ENCODE measurements at places on chromosomes 7 and 10.

DNA sequence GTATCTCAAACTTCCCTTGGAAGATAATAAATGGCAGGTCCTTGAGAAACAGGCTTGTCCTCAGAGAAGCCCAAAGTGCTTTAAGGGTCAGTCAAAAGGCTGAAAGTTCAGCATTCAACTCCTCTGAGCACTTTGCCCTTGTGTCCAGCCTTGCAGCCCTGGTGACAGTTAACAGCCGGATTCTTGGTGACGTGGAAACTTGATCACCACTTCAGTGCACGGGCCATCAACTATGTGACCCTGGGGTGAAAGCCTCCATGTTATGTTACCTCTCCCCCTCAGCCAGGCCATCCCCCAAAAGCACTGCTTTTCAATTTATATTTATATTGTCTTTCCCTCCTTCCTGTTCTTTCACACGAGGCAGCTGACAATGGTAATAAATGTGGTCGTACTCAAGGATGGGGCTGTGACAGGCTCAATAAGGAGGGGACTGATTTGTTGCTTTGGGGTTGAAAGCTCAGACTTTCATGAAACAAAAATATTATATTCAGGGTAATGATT lies 164.0 kb upstream of the NRP1 start:
- DNase-seq, result no peak

DNA sequence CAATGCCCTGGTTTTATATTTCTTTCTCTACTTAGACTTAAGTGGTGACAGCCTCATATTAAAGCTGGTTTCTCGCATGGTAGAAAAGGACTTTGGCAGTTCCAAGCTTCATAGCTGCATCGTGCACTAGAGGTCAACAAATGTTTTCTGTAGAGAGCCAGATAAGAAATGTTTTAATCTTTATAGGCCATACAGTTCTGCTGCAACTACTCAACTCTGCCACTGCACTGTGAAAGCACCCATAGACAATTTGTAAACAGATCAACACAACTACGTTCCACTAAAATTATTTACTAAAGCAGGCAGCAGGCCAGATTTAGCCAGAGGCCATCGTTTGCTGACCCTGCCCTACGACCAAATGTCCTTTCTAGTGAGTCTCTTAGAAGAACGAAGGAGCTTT lies 36.7 kb downstream of the CSGALNACT2 start:
- no peak for DNase-seq

GRCh38 chr10:63481815-63482421 lies 16.1 kb upstream of the JMJD1C start:
- DNase-seq, result no peak

- no peak for DNase-seq
Measured at GRCh38 chr7:117008886-117009531, 55.7 kb downstream of the ST7 start.

GRCh38 chr7:95493247-95493646 lies 7.5 kb downstream of the ASB4 start:
- DNase-seq, result no peak

GRCh38 chr7:158190756-158191155 lies 396.9 kb downstream of the PTPRN2 start:
- DNase-seq, result no peak
